C1 segment of cervical spinal cord (tissue), 14 donors: ENCODE measurements at places on chromosomes 13 and 19.

DNA sequence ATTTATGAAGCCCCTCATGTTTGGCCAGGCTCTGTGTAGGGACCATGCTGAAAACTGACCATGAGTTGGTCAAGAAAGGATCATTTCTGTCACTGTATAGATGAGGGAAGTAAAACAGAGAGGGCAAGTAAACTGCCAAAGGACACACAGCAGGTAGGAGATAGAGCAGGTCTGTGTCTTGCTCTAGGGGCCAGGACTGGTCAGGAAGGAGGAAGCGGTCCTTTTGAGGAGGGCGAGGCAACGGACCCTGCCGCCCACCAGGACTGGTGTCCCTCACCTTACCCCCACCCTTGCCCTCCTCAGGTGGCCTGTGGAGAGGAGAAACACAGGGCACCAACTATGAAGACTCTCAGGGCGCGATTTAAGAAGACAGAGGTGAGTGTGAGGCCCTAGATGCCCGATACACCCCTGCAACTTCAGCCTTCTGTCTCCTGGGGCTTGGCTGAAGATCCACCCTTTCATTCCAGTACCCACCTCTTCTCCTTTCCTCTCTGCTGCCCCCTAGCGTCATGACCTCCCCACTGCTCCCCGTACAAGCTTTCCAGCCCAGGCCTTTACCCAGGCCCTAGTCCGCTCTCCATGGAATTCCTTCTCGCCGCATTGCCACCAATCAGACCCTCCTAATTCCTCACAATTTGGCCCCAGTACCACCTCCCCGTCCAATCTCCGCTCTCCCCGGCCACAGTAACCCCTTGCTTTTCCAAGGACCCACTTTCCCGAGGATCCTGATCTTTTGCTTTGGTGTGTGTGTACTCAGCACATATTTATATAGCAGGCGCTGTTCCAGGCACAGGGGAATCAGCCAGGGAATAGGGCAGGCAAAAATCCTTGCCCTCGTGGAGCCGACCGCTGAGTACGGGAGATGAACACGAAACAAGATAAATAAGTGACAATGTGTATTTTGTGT lies 3.9 kb downstream of the ANKRD24 start:
- DNase-seq: no peak

DNA sequence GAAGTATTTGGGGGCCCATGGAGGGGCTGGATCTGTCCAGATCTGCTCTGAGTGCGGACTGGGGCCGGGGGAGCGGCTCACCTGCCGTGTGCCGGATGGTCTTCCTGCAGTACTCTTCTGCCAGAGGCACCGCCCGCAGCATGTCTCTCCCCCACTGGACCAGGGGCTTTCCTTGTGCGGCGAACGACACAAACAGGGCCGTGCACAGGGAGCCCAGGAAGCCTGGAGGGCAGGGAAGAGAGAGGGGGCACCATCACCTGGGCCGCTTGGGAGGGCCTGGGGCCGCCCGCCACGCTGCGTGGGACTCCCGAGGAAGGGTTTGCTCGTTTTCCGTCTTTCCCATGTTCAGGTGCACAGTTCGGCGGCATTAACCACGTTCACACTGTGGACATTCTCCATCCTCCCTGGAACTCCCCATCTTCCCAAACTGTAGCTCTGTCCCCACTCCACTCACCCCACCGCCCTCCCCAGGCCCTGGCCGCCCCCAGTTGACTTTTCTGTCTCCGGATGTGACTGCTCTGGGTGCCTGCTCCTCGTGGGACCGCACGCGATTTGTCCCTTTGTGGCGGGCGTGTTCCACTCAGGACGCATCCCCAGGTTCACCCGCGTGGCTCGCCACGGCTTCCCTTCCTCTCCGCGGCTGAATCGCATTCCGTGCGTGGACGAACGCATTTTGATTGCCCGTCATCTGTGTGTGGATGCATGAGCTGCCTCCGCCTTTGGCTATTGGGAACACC lies 24.2 kb downstream of the ADPRHL1 start:
- DNase-seq: no peak

- DNase-seq: no peak
Measured at GRCh38 chr13:31067416-31068118, 94.1 kb downstream of the HSPH1 start.

DNA sequence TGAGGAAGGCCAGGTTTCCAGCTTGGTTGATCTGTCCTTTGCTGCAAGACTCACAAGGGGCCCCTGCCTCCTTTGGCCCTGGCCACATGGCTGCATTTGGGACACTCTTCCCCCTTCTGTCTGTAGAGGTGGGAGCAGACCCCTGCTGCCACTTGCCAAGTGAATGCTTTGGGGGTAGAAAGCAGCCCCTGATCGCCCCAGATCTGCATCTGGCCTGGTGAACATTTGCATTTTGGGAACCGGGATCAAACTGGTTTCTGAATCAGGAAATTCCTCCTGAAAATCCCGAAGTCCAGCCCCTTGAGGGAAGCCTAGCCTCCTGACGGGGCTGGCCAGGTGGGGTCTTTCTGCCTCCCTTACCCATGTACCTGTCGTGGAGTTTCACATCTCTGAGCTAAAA lies 14.9 kb downstream of the DPF1 start:
- DNase-seq: no peak

GRCh38 chr19:17235300-17235970 lies 9.4 kb downstream of the OCEL1 start:
- DNase-seq: peak; percentile 29

GRCh38 chr19:38381138-38381537 lies 6.7 kb downstream of the GGN start:
- DNase-seq: no peak

GRCh38 chr13:100399455-100399854 lies 189.1 kb downstream of the GGACT start:
- no peak for DNase-seq

GRCh38 chr19:55642153-55643002 lies 1.1 kb upstream of the ZNF581 start:
- DNase-seq: no peak

GRCh38 chr19:8320564-8321066 lies 560 bp downstream of the NDUFA7 start:
- DNase-seq: no peak

DNA sequence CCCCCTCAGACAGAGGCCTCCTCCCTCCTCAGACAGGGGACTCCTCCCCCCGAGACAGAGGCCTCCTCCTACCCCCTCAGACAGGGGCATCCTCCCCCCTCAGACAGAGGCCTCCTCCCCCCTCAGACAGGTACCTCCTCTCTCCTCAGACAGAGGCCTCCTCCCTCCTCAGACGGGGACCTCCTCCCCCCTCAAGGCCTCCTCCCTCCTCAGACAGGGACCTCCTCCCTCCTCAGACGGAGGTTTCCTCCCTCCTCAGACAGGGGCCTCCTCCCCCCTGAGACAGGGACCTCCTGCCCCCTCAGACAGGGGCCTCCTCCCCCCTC lies 13.9 kb downstream of the C3 start:
- DNase-seq: no peak

DNA sequence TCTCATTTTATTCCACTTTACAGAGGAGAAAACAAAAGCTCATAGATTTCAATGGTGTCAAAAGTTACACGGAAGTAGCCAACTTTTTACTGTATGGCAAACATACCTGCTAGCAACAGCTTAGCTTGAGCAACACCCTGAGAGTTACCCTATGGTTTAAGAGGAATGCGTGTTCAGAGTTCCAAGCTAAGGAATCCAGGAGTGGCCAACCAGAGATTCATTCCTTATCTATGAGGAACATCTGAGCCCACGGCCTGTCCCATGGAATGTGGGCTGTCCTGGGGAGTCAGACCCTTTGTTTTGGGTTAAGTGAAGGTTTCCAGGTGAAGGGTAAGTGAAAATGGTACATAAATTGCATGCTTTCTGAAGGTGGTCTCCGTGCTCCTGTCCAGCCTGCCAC lies 67.5 kb downstream of the STARD13 start:
- no peak for DNase-seq
